Mesothelial cell of epicardium (in vitro differentiated cells): ENCODE measurements at places on chromosomes 16 and 17.
A peak's percentile ranks its signal among the peaks of the same experiment; 100 is the strongest.

DNA sequence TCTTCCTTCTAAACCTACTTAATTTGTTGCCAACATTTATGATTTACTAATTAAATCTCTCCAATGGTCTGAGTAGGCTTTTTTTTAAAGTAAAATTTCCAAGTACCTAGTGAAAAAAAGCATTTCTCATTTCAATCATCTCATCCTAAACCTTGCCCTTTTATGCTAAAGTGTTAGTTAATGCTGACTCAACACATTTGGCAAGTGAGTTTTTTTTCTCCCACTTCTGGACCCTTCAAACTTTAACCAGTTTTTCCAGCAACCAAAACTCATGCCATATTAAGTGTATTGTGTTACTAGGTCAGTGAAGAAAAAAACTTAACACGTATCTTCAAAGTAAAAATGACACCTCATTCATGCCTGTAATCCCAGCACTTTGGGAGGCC, 5.3 kb downstream of the AP1G1 start:
- DNase-seq = no peak

- peak; percentile 27 for DNase-seq
Observed at GRCh38 chr17:57668332-57668731, 76.8 kb downstream of the CCDC182 start.

DNA sequence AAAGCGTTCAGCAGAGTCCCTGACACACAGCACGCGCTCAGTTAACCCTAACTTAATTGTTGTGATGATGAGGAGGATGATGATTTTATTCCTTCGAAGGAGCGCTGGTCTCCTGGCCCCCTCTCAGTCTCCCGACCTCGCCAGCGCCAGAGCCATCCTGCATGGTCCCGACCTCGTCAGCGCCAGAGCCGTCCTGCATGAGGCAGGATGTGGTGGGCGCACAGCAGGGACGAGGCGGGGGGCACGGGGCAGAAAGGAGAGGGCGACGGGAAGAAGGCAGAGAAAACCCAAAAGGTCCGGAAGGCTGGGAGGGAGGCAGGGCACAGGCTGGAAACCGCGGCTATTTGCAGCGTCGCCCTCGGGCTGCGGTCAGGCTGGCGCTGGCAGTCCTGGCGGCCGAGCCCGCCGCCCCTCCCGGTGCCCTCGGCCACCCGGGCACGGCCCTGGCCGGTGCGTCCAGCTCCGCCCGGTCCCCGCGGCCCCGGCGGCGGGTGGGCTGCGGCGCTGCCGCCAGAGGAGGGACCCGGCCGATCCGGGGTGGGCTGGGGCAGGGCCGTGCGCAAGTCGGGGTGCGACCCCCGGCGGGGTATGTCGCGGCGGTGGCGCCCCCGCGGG, 3.0 kb upstream of the TAC4 start:
- no peak for DNase-seq

DNA sequence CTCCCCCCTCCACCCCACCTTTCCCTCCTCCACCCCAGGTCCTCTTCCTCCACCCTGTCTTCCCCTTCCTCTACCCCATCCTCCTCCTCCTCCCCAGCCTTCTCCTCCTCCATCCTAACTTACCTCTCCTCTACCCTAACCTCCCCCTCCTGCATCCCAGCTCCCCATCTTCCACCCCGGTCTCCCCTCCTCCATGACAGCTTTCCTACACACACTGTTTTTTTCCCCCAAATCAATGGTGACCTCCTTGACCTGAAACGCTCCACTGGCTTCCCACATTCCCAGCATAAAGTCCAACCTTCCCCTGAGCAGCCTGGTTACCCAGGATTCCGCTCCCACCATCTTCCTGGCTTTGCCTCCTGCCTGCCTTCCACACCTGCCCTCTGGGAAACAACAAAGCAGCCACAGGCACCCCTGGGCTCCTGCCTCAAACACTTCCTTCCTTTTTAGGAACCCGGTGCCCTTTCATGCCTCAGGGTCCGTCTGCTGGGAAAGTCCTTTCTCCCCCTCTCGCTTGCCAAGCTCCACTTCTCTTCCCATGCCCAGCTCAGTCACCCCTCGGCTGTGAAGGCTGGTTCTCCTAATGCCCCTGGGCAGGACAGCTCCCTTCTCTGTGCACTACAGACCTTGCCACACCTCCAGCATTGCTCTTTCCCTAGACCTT, 2.1 kb downstream of the RGS9 start:
- DNase-seq = no peak

DNA sequence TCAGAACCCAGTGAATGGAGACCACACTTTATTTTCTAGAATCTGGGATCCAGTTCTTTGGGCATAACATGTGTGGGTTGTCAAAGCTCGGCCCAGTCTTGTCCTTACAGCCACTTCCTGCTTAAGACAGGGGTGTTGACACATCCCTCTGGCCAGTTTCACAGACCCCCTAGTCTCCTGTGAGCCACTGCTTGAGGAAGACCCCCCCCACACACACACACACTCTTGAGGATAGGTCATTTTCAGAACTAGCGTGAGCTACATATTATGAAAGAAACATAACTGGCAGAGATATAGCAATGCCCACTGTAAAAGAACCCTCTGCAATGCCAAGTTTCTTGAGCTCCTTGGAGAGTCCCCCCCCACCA, 3.2 kb upstream of the PDK2 start:
- DNase-seq = no peak

- no peak for DNase-seq
Observed at GRCh38 chr16:57277586-57277985, 6.9 kb downstream of the PLLP start.

DNA sequence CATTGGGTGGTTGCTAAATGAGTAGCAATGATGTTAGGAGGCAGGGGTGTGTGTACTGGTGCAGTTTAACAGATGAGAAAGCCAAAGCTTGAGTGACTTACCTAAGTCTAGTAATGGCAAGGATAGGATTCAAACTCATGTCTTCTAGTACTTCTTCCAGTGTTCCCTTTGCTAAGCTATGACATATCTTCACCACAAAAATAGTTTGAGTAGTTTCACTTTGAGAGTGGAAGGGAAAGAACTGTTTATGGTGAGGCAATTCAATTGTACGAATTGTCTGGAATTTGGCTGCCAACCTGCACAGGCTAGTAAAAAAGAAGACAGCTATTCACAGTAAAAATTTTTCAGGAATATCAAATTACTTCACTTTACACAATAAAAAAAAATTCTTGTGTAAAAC, 138.0 kb downstream of the NLK start:
- DNase-seq = no peak

DNA sequence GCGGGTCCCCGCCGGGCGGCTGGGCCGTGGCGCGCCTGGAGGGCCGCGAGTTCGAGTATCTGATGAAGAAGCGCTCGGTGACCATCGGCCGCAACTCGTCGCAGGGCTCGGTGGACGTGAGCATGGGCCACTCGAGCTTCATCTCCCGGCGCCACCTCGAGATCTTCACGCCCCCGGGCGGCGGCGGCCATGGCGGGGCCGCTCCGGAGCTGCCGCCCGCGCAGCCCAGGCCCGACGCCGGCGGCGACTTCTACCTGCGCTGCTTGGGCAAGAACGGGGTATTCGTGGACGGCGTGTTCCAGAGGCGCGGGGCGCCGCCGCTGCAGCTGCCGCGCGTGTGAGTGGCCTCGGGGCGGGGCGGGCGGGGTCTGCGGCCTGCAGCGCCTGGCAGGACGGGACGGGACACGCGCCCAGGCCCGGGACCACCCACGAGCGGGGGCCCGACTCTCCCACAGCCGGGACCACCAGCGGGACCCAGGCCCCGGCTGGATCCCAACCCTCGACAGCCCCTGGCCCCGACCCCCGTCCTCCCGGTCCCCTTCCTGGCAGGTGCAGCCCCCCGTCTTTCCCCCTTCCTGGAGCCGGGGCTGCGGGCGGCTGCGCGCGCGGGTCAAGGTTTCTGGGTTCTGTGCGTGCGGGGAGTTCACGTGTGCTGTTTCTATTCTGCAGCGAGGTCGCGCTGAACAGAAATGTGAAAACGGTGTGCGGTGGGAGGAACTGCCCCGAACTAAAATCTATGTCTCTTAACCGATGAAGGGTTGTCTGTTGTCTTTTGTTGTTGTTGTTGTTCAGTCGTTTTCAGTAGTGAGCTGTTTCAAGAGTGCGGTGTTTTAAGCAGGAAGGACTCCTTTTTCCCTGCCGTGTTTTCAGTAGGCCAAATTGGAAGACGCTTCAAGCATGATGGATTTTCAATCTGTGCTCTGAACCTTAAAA, 705 bp downstream of the FOXK2 start:
- DNase-seq = no peak

DNA sequence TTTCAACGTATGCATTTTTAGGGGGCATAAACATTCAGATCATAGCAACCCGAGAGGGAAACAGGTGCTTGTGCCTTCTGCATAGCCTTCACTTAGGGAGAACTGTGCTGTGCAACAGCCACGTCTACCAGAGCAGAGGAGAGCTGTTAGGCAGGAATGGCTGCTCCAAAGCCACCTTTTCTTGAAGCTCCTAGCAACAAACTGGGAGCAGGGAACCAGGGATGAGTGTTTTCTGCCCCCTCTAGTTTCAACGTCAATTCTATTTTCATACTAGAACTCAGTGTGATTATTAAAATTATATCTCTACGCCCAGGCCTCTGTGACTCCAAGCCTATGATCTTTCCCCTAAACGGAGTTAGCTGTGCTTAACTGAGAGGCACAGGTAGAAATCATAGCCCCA, 290.0 kb downstream of the HAPSTR1 start:
- no peak for DNase-seq
